Hippocampal formation (tissue), 2 donors: ENCODE measurements at places on chromosomes 5 and 9.

DNA sequence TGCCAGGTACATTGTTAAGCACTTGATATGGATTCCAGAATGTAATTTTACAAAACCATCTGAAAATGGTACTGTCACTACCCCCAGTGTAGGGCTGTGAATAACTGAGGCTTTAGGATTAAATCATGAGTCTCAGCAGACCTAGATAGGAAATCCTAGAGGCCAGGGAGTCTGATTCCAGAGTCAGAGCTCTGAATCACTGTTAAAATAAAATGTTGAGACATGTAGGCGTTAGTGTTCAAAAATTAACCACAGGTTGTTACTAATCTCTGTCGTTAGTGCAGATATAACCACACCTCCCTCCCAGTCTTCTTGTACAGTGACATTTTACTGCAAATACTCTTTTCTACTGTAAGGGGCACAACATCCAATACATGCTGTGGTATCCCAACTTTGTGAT, 1828.8 kb downstream of the MAT2B start:
- DNase-seq, result no peak

DNA sequence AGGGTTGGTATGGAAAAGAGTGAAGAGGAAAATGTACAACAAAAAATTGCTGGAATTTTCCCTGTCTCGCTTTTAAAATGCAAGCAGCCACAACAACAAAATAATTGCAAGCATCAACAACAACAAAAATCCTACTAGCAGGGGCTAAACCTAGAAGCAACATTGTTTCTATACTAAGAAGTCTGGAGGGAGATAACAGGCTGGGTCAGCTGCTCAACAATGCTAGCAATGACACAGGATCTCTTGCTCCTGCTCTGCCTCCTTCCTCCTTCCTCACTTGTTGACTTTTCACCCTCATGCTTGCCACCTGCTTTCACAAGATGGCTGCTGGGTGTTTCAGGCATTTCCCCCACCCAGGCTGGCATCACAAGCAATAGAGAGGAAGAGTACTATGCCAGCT, 7.6 kb upstream of the AOPEP start:
- no peak for DNase-seq

DNA sequence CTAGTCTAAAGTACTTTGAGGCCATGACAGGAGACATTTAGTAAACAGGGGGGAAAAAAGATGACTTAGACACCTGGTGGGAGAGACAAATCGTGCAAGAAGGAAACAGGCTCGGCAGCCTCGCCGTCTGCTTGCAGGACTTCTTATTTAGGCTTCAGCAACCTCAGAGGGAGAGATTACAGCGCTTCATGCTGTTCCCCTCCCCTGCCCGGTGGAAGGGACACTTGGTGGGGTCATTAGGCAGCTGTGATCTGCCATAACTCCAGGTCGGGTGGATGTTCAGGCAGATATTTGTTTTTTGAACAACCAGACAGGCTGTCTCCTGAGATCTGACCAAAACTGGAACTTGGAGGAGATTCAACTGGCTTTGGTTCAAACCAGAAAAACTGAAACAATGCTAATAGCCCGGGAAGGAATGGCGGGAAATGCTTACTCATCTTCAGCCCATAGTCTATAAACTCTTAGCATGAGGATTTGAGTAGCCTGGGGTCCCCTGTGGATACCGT, 38.1 kb upstream of the CD180 start:
- DNase-seq, result no peak

DNA sequence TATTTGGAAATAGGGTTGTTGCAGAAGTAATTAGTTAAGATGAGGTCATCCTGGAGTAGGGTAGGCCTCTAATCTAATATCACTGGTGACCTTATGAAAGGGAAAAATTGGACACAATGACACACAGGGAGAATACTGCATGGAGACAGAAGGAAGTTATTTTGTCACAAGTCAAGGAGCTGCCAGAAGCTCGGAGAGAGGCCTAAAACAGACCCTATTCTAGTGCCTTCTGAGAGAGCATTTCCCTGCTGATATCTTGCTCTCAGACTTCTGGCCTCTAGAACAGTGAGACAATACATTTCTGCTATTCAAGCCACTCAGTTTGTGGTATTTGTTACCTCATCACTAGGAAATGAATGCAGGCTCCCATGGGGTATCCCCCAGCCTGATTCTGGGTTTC, 332.9 kb downstream of the CSNK1G3 start:
- no peak for DNase-seq

- no peak for DNase-seq
Observed at GRCh38 chr5:104095527-104095926, 532.9 kb upstream of the NUDT12 start.

DNA sequence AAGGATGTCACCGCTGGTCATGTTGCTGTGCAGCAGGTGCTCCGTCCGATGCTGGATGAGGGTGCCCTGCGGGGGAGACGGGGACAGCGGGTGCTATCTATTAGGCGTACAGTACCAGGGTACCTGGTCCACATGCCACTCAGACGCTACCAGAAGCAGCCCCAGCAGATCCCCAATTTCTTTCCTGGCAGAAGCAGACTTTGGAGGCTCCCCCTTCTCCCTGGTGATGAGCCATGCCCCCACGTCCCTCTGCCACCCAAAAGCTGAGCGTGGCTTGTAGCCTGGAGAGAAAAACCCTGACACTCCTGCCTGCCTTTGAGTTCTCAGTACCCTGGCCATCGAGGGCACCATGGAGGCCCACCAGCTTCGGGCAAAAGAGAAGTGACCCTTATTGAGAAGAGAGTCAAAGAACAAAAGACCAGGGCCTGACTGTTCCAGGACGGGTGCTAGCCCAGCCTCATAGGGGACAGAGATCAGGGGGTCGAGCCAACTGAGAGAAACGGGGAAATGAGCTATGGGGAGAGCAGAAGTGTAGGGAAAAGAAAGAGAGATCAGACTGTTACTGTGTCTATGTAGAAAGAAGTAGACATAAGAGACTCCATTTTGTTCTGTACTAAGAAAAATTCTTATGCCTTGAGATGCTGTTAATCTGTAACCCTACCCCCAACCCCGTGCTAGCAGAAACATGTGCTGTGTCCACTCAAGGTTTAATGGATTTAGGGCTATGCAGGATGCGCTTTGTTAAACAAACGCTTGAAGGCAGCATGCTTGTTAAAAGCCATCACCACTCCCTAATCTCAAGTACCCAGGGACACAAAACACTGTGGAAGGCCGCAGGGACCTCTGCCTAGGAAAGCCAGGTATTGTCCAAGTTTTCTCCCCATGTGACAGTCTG, 62.0 kb upstream of the ZNF354B start:
- no peak for DNase-seq

DNA sequence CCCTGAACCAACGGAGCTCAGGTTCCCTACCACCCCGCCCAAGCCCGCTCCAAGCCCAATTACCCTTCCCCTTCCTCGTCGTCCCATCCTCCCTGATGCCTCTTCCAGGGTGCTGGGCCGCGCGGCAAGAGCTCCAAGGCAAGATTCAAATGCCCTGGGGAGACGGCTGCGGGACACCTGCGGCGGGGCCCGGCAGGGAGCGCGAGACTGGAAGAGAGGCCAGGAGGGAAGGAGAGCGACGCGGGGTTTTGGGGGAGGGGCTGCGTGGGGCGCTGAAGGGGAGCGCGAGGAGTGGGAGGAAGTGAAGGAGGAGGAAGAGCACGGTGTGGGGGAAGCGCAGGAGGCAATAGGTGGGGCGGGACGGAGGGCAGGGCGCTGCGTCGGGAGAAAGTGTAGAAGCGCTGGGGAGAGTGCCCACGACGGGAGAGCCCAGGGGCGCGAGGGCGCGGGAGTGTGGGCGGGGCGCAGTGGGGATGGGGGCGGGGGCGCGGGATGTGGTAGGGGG, 975 bp upstream of the NXNL2 start:
- DNase-seq, result no peak

DNA sequence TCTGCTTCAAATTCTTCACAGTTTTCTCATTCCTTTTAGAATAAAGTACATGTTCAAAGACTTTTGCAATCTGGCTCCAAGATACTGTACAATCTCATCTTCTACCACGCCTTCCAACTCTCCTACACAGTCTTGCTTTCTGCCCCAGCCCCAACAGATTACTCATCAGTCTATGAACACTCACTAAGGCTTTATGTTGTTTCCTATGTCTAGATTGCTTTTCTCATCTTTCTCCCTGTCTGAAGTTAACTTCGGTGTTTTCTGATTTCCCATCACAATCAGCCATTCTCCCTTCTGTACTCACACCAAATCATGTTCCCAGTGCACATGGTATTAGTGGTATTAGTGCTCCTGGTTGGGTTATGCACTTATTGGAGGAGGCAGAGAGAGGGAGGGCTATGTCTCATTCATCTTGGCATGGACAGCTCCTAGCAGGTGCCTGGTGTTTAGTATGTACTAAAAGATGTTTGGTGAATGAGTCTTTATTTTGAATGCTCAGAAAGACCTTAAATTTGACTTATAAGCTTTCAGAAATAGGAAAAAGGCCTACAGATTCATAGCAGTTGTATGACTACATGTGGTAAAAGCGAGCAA, 44.0 kb upstream of the ZNF608 start:
- no peak for DNase-seq

DNA sequence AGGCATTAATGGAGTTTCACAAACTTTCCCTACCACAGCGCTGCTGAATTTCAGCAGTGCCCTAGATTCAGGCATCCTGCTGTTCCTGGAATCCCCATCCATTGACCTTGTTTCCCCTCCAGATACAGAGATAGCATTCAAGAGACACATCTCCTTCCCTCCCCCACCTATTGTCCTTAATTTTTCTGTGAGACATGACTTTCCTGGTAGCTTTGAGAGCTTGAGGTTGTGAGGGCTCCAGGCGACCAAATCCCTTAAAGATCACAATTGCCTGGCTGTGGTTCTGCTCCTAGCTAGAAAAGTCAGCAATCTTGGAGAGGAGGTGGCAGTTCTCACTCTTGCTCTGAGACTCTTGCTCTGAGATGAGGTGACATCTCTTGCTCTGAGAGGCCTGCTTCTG, 48.0 kb downstream of the PRR16 start:
- DNase-seq, result no peak

GRCh38 chr5:169745441-169746146, 108.5 kb downstream of the DOCK2 start:
- no peak for DNase-seq

DNA sequence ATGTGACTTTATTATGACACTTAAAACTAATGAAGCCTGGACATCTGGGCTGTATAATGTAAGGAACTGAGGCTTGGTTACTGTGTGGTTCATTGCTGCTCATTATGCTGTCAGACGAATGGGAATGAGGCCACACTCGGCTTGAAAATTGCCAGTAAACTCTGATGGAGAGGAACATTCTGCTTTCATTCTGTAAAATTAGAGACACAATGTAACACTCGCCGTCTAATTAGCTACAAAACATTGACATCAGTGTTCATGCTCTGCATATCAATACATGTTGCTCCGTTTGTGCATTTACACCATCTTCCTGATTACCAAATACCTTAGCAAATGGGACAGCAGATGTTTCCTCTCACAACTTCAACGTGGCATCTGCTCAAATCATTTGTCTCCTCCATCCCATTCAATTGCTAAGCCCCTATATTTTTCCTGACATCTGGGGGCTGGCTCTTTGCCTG, 133.0 kb downstream of the SLC28A3 start:
- peak; percentile 56 for DNase-seq

- no peak for DNase-seq
Observed at GRCh38 chr5:118551716-118552115, 436.6 kb downstream of the DTWD2 start.

- peak; percentile 75 for DNase-seq
Observed at GRCh38 chr9:100714372-100715099, 136.7 kb downstream of the CAVIN4 start.

DNA sequence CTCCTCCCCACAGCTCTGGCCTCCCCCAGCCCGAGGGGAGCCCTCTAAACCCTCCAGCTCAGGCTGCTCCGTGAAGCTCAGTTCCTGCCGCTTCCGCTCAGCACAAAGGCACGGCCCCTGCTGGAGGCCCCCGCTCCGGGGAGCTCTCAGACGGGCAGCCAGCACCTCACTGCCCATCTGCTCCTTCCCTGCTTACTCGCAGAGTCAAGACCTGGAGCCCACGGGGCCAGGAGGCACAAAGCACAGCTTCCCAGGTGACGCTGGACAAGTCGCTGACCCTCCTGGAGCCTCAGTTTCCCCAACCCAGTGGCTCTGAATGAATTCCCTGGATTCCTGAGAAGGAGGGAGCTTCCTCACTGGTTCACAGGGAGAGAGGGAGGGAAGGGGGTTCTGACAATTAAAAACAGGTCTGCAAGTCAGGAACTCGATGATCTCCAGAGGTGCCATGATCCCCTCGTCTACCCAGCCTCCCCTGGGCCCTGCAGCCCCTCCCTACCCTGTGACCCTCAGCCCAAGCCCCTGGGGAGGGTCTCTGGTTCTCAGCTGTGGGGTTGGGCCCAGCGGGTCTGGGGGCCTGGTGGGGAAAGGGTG, 36.2 kb downstream of the VAV2 start:
- no peak for DNase-seq

GRCh38 chr9:132587592-132587955, 5.2 kb downstream of the BARHL1 start:
- DNase-seq, result no peak

- DNase-seq, result no peak
Observed at GRCh38 chr9:110921705-110922104, 116.6 kb downstream of the LPAR1 start.

GRCh38 chr5:66057239-66057638, 86.9 kb upstream of the SREK1 start:
- no peak for DNase-seq

DNA sequence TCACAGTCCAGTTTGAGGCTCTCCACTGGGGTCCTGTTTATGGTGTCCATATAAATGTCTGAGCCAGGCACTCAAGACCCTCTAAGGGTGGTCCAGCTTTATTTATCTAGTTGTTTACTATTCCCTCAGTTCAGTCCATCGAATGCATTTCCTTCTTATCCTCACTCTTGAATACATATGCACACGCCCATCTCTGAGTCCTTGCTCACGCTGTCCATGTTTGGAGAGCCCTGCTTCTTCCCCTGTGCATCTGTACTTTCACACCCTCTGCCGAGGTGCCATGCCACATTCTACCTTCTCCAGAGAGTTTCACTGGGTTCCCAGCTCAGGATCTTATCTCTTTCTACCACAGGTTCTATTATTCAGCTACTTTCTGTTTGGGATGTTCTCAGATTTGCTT, 30.2 kb upstream of the SEMA6A start:
- DNase-seq, result no peak

GRCh38 chr9:89811356-89811755, 206.5 kb downstream of the GADD45G start:
- DNase-seq, result no peak

DNA sequence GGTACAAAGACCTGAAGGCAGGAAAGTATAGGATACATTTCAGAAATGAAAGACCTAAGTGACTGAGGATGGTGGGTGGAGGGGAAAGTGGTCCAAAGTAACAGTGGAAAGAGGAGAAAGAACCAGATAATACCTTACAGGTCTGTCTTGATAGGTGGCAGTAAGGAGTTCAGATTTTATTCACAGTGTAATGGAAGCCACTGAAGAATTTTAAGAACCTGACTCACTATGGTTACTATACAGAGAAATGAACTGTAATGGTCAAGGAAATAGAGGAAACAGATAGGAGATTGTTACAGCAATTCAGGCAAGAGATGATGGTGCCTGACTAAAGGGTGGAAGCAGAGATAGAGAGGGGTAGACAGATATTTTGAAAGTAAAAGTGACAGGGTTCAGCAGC, 46.5 kb downstream of the EPB41L4A start:
- DNase-seq, result no peak
